NCI-H2107 (cell line): ENCODE measurements at places on chromosomes 7 and 10.

DNA sequence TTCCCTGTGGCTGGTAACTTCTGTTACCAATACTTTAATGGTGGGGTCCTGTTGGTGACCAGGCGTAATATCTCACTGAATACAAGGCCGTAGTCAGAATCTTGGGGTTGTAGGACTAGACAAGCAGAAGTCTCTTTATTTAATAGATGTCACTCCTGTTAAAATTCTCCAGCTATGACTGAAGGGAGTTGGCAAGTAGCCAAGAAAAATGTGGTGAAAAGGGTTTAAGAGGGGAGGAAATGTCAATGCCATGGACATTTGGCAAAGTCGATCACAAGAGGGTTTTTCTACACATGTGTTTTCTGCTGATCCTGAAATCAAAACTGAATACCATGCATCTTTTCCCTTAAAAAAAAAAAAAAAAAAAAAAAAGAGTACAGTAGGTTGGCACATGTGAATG, 533.5 kb downstream of the AUTS2 start:
- DNase-seq: no peak

DNA sequence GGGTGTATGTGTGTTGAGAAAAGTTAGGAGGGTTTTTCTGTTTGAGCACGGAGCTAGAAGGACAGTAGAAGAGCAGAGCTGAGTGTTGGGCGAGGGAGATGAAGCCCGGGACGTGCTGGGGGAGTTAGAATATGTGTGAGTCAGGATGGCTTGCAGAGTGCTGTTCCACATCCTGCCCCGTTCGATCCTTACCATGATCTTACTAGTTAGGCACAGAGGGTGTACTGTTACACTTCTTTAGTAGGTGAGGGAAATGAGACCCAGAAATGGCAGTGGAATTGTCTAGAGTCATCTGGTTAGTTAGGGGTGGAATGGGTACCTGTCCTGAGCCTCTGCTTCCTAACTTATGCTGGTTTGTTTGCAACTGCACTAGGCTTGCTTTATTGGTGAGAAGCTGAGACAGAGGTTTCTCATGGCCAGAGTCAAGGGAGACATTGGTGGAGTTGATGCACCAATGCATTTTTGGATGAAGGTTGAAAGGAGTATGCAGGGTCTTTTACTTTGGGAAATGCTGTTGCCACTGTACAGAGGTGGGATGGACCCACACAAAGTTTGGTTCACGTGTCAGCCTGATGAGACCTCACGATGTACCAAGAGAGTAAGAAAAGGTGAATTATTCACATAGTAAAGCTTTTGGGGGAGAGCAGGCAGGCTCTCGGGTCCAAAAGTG, 42.4 kb downstream of the CCNY start:
- DNase-seq: no peak

DNA sequence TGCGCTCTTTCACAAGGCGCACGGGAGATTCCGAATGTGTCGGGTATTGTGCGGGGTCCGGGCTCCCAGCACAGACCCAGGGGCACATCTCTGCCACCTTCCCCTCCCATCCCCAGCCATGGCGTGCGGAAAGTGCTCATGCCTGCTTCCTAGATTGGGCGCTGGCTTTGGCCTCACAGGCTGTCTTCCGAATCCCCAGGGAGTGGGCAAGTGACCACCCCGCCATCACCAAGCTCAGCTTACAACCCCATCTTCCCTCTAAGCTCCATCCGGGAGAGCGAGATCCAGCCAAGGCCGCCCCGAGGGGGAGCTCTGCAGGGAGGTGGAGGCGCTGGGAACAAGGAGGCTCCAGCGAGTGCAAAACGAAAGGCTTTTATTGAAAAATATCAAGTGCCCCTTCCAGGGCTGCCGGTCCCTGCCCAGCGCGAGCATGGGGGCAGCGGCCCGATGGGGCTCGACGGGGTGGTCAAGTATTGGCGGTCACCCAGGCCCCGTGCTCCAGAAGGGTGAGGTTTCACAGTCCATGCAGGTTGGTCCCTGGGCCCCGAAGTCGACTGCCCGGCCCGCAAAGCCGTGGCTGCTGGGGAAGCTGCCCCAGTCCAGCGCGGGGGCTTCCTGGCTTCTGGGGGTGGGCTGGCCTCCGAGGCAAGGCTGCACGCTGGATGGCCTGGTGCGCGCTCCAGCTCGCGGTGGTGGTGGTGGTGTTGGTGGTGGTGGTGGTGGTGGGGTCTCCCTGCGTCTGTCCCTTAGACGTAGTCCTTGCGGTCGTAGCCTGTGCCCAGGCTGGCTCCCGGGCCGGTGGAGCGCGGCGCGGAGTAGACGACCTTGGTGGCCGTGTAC, 1.2 kb downstream of the CLDN3 start:
- no peak for DNase-seq

GRCh38 chr7:146768957-146769356, 652.4 kb downstream of the CNTNAP2 start:
- no peak for DNase-seq

- DNase-seq: no peak
Measured at GRCh38 chr7:137572056-137572784, 228.7 kb upstream of the PTN start.

GRCh38 chr7:89001306-89001705, 205.8 kb upstream of the TEX47 start:
- no peak for DNase-seq

DNA sequence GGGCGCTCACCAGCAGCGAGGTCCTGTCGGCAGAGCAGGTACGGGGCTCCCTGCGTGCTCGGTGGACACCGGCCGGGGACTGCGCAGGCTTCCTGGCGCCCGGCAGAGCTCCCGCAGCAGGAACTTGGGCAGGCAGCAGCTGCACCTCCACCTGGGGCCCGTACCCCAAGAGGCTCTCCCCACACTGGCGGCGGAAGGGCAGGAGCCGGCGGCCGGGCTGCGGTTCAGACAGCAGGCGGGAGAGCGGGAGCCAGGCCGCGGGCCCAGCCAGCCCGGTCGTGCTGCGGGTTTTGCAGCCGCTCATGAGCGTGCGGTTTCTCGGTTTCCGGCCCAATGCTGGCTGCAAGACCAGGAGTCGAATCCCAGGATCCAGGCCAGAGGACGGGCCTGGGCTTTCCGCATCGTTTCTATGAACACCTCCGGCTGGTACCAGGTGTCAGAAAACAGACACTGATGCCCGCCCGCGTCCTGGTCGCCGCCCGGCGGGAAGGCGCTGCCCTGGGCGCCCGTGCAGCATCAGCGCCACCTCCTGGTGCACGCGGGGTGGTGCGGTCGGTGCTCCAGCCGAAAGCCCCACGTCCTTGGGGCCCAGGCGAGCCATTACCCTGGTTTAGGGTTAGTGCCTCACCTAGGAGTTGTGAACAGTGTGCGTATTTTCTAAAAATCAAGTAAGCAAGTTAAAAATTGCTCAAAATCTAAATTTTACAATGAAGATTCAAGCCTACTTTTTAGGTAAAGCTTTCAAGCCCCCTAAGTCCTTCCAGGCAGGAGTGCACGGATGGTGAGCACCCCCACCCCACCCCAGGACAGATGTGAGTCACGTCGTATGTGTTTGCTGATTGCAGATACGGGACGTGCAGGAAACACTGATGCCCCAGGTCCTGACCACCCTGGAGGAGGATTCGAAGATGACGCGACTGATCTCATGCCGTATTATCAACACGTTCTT, 47.4 kb upstream of the PRKAR1B start:
- DNase-seq: no peak
